ENCODE measurements at places on chromosomes 5 and 9.

DNA sequence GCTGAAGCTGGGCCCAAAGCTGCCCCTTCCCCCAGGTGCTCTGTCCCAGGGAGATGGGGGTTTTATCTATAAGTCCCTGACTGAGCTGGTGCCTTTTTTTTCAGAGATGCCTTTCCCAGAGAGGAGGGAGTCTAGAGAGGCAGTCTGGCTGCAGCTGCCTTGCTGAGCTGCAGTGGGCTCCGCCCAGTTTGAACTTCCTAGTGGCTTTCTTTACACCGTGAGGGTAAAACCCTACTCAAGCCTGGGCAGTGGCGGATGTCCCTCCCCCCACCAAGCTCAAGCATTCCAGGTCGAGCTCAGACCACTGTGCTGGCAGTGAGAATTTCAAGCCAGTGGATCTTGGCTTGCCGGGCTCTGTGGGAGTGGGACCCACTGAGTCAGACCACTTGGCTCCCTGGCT, 41.3 kb downstream of the CAVIN4 start:
- DNase-seq, result no peak

- DNase-seq, result no peak
These were observed 421.0 kb upstream of the CHD1 start for GRCh38 chr5:99349787-99350186.

GRCh38 chr9:138076650-138077009, 199.0 kb downstream of the CACNA1B start:
- DNase-seq, result no peak

GRCh38 chr9:16247188-16247875, 623.1 kb downstream of the BNC2 start:
- DNase-seq, result no peak

- DNase-seq, result no peak
These were observed 2.3 kb downstream of the SMIM33 start for GRCh38 chr5:139473105-139473504.

- no peak for DNase-seq
These were observed 15.9 kb downstream of the ENG start for GRCh38 chr9:127838375-127839078.

DNA sequence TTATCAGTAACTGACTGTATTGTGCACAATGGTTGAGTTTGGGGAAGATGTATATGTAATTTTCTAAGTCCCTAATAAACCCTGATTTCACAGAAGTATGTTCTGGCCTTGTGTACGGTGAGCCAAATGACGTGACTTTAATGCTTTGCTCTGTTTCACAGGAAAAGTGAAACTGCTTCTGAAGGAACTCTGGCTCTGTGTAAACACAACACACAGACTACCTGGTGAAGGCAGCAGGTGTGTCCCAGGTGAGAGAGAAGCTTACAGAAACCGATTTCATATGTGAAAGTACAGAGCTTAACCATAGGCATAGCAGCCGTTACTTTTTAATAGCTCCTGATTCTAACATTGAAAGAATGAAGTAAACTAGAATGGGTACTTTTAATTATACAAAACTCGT, 31.9 kb downstream of the ICE1 start:
- no peak for DNase-seq

DNA sequence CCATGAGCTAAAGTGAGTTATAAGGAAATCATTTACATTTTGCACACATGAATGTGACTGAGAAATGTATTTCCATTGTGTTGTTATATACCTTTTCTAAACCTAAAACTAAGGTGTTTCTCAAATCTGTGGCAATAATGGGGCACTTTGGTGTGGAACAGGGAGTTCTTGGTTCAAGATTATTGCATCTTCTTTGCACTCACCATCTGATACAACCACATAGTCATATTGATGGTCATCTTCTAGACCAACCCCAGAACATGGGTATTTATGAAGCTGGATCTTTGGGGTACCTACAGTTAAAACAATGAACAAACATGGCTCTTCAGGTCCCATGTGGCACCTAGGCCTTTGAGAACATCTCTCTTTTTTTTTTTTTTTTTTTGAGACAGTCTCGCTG, 24.6 kb upstream of the SHOC1 start:
- no peak for DNase-seq

GRCh38 chr5:43833961-43834360, 231.0 kb downstream of the NNT start:
- no peak for DNase-seq

- DNase-seq, result no peak
These were observed 57.2 kb upstream of the GHR start for GRCh38 chr5:42366051-42366450.

GRCh38 chr5:83922699-83923098, 202.0 kb upstream of the HAPLN1 start:
- no peak for DNase-seq
